ENCODE measurements at places on chromosomes 16 and 17.
A peak's percentile ranks its signal among the peaks of the same experiment; 100 is the strongest.

- no peak for DNase-seq
These were observed 45.2 kb downstream of the RNF112 start for GRCh38 chr17:19456016-19456927.

DNA sequence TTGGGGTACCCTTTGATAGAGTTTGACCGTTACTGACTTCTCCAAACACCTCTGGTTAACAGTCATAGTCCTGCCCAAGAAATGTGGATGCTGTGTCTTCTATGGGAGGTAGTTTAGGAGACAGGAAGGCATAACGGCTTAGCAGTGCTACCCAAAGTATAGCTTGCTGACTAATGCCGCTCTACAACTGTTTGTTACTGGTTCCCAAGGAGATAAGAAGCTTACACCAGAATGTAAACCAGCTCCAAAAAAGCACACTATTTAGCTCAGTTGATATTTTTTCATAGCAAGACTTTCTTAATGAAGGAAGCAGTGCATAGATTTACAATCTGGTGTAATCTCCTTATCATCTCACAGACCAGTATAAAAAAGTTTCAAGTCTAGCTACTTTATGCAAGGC lies 95.7 kb downstream of the HS3ST3B1 start:
- no peak for DNase-seq

GRCh38 chr16:83059237-83059636 lies 432.5 kb downstream of the CDH13 start:
- DNase-seq: no peak

- no peak for DNase-seq
These were observed 7.2 kb upstream of the XAF1 start for GRCh38 chr17:6748617-6749016.

DNA sequence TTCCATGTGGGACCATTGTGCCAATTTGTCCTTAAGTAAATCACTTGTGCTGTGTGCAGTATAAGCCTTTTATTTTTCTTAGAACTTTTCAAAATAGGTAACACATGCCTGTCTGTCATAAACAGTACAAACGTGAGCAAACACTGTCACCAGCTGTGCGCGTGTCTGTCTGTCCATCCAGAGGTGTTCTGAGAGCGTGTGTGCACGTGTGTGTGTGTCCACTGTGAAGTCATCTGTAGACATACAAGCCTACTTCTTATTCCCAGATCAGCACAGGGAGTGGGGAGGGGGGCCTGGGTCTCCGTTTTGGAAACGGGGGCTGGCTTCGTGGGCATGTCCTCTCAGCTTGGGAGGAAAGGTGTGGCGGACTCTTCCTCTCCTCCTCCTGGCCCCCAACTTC lies 9.4 kb downstream of the TMEM235 start:
- no peak for DNase-seq

DNA sequence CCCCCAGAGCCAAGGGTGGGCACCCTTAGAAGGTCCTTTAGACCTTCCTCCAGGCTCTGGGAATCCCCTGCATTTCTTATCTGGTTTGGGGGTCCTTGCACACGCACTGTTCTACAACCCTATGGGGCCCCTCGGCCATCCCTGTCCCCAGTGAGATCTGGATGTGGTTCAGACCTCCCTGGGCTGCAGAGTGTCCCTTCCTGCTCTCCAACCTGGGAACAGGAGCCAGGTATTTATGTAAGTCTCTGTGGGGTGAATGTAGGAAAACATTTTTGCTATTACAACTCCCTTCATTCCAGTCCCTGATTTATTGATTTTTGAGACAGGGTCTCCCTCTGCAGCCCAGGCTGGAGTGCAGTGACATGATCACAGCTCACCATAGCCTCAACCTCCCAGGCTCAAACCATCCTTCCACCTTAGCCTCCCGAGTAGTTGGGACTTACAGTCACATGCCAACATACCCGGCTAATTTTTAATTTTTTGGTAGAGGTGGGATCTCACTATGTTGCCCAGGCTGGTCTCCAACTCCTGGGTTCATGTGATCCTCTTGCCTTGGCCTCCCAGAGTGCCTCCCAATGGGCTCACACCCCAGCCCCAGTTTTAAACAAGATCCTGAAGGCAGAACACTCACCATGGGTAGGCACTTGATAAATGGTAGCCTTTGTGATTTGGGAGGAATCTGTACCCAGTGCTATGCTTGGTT lies 61.6 kb downstream of the RAI1 start:
- DNase-seq: no peak

DNA sequence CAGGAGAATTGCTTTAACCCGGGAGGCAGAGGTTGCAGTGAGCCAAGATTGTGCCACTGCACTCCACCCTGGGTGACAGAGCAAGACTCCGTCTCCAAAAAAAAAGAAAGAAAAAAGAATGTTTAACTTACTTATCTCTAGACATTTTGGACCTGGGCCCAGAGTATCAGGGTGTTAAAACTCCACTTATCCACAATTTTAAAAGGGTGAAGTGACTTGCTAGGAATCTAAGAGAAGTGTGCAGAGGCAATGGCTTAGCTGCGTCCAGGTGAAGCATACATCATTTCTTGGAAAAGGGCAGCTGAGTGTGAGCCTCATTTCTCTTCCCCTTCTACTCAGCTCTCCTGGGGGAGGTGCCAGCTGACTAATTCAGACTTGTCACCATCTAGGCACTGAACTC lies 25.1 kb downstream of the ALDH3A2 start:
- no peak for DNase-seq

- DNase-seq: no peak
These were observed 256.9 kb downstream of the C16orf95 start for GRCh38 chr16:87060034-87060986.

- DNase-seq: no peak
These were observed 195.3 kb downstream of the CYB561 start for GRCh38 chr17:63250830-63251229.

GRCh38 chr17:33980193-33980592 lies 274.9 kb upstream of the CCL2 start:
- no peak for DNase-seq

DNA sequence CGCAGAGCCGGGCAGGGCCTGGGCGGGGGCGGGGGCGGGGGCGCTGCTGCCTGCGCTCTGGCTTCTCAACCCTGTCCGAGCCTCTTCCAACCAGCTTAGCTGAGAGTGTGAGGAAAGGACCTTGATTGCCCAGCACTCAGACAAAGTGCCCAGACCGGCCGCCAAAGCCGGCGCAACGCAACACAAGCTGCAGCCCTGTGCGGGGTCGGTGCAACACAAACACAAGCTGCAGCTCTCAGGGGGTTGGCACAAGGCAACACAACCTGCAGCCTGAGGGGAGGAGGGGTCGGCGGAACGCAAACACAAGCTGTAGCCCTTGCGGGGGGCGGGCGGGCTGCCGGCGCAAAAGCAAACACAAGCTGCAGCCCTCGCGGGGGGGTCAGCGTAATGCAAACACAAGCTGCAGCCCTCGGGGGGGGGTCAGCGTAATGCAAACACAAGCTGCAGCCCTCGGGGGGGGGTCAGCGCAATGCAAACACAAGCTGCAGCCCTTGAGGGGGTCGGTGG lies 60.0 kb downstream of the KLHDC4 start:
- no peak for DNase-seq

- no peak for DNase-seq
These were observed 41.0 kb downstream of the MRPS23 start for GRCh38 chr17:57808882-57809281.

- DNase-seq: no peak
These were observed 3.5 kb downstream of the ERN2 start for GRCh38 chr16:23709536-23709935.

DNA sequence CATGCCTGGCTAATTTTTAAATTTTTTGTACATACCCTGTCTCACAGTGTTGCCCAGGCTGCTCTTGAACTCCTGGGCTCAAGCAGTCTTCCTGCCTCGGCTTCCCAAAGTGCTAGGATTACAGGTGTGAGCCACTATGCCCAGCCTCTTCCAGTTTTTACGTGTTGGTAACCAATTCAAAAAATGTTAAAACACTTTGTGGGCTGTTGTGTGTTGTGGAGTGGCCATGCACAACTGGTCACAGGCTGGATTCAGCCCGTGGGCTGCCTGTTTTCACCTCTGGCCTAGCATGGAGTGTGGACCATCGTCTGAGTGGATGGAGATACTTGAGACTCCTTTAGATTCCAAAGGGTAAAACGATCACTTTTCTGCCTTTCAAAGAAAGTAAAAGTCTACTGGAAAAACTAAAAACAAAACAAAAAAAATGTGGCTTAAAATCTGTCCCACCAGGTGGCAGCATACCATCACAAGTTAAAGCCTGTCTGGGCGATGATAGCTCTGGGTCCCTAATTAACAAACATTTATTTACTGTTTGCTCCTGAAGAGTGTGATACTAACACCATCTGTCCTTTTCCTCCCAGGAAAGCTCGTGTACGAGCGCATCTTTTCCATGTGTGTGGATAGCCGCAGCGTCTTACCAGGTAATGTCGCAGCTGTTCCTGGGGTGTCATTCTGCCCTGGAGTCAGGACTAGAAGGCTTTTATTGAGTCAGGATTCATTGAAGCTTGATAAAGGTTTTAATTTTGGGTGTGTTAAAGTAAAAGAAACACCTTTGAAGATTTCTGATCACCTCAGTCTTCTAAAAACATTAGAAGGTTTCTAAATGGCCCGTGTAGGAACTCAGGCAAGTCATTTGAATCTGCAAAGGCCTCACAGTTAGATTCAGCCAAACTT lies 45.8 kb downstream of the VPS35L start:
- DNase-seq: peak; percentile 46

GRCh38 chr16:29819506-29819905 lies 756 bp upstream of the MVP start:
- no peak for DNase-seq

- DNase-seq: no peak
These were observed 53.3 kb upstream of the DNAH9 start for GRCh38 chr17:11545002-11545401.

DNA sequence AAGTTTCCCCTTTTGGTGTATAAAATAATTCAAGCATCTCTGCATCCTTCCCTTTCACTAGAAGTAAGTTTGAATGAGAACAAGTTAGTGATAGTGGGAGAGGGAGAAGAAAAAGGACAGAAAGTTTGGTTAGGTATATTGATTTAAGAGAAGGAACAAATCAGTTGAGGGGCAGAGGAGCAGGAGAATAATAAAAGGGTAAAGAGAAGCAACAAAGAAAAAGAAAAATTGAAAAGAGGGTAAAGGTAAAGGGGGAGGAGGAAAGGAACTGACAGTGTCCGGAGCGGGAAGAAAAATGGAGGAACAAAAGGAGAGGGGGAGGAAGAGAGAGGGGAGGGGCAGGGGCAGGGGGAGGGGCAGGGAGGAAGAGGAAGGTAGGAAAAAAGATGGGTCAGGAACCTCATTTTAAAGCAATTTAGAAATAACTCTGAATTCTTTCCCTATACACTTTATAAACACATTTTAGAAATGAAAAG lies 6.3 kb upstream of the IGF2BP1 start:
- DNase-seq: no peak

DNA sequence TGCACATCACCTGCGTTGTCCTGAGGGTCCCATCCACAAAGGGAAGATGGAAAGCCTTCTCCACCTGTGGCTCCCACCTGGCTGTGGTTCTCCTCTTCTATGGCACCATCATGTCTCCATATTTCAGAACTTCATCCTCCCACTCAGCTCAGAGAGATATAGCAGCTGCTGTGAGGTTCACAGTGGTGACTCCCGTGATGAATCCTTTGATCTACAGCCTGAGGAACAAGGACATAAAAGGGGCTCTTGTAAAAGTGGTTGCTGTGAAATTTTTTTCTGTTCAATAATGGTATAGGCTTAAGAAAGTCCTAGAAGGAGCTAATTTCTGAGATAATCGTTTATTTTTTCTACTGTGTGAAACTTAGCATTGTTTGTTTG lies 18.7 kb downstream of the ZNF200 start:
- peak; percentile 58 for DNase-seq

DNA sequence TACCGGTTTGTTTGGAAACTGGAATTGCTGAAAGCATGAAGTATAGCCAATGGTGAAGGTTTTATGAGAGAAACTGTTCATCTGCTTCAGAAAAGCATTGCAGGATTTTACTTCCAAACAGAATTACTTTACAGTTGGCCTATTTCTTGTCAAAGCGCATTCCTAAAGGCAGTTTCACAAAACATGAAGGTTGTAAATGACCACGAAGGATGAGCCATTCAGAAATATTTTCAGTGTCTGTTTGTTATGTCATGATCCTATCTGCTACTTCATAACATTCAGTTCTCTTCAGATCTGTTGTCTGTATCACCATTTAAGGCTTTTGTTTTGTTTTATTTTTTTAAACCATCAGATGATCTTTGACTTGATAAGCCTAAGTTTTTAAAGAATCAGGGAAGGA lies 45.7 kb downstream of the AATF start:
- DNase-seq: no peak

GRCh38 chr16:30567160-30567990 lies 4.1 kb downstream of the ZNF688 start:
- DNase-seq: no peak

GRCh38 chr17:885971-886571 lies 93.5 kb downstream of the NXN start:
- DNase-seq: no peak

DNA sequence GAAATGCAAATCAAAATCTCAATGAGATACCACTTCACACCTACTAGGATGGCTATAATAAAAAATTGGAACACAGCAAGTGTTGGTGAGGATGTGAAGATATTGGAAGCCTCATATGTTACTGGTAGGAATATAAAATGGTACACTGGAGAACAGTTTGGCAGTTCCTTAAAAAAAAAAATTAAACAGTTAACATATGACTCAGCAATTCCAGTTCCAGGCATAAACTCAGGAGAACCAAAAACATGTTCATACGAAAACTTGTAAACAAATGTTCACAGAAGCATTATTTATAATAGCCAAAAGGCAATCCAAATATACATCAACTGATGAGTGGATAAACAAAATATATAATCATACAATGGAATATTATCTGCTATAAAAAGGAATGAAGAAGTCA lies 28.2 kb downstream of the ZNF652 start:
- no peak for DNase-seq

- peak; percentile 69 for DNase-seq
These were observed 436.7 kb downstream of the MAF start for GRCh38 chr16:79163691-79164387.

GRCh38 chr16:5635331-5635730 lies 537.7 kb upstream of the EEF2KMT start:
- no peak for DNase-seq

GRCh38 chr16:51592001-51592501 lies 441.0 kb upstream of the SALL1 start:
- DNase-seq: no peak

All from DND-41 (cell line).